CD4-positive, alpha-beta T cell treated with Interleukin-2 at 100 ng/mL for 4 hours (primary cell): ENCODE measurements at places on chromosomes 16 and 17.

GRCh38 chr16:19645557-19645981, 72.5 kb downstream of the KNOP1 start:
- no peak for DNase-seq

- DNase-seq: no peak
Measured at GRCh38 chr17:81991684-81992305, 14.4 kb downstream of the ASPSCR1 start.

- DNase-seq: no peak
Measured at GRCh38 chr17:73698966-73699365, 54.7 kb upstream of the SDK2 start.

GRCh38 chr17:77375917-77376651, 235.3 kb downstream of the SEC14L1 start:
- DNase-seq: peak; percentile 58

GRCh38 chr16:14013145-14013570, 58.0 kb upstream of the MRTFB start:
- no peak for DNase-seq

- no peak for DNase-seq
Measured at GRCh38 chr16:67212766-67213165, 13.8 kb downstream of the ELMO3 start.

- DNase-seq: no peak
Measured at GRCh38 chr16:23424292-23424958, 28.6 kb downstream of the COG7 start.

DNA sequence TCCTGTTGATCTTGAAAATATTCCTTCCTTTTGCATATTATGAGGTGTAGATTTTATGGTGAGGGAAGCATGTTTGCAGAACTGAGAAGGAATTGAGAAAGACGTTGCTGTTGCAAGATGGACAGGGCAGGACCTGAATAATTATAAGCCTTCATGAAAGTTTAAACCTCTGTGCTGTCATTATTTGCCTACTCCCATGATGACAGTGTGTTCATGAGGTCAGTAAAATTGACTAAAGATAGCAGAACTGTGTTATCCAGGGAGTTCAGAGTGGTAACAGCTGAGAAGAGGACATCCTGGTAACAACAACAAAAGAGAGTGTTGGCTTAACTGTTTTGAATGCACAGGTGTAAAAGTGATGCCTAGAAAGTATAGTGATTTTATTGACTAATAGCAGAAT, 45.3 kb upstream of the HLF start:
- no peak for DNase-seq

- DNase-seq: peak; percentile 80
Measured at GRCh38 chr17:80261159-80261894, 675 bp downstream of the RNF213 start.

DNA sequence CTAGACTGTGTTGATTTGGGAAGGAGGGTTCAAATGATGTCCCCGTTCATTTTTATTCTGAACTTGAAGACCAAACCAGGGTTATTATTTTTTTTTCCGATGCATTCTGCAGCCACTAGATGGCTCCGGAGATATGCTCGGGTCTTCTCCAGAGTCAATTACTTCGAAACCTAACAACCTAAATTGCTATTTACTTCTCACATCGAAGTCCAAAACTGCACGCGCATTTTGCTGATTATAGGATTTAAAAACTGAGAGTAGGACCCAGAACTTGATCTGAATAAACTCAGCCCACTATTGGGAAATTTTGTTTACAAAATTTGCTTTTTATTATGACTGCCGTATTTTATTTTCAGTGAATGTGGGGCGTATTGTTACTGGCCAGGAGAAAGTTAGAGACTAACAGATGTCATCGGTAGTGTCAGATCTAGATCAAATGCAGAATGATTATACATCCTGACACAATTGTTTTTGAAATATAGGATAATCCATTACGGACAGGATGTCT, 263.8 kb downstream of the HS3ST3A1 start:
- peak; percentile 13 for DNase-seq

DNA sequence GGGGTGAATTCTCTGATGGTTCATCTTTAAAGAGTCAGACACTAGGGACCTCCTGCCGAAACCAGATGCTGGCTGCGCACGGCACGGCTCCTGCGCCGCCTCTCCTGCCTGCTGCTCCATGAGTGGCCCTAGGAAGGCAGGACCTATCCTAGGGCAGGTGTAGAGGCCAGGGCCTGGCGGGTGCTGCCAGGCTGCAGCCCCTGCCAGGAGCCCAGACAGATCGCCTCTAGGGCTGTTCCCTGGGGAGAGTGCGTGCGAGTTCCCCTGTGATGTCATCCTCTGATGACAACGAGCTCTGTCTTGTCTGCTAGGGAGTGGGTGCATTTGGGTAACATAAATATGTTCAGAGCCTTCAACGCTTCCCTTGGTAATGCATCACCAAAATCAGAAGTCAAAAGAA, 23.9 kb downstream of the SLC38A10 start:
- no peak for DNase-seq

DNA sequence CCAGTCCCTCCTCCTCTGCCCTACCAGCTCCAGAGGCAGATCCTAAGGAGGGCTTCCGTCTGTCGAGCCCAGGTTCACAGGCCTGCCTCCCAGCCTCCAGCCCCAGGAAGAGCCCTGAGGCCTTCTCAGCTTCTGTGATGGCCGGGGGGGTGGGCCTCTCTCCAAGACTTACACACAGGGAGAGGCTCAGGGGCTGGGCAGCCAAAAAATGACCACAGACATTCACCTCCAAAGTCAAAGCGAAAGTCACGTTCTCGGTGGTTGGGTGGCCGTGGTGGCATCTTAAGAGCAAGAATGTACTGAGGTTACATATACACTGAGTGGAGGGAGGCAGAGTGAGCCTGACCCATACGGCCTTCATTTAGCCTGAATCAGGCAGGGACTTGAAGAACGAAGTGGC, 119.1 kb downstream of the CCDC182 start:
- DNase-seq: no peak

- DNase-seq: no peak
Measured at GRCh38 chr16:3979518-3979917, 99.0 kb upstream of the CREBBP start.

DNA sequence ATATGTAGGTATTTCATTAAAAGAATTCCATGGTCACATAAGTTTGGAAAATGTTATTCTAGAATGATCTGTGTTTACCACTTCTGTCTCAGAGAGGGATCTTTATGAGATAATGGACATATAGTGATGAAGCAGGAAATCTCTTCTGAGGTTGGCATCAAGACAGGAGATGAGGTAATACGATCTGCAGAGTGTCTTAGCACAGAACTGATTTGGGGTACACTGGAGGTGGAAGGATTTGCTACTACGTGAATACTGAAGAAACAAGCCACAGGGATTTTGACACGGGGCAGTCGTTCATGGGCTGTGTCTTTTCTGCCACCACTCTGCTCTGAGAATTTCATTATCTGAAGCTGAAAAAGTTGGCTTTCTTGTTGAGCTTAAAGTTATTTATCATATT, 5.5 kb downstream of the CBFB start:
- DNase-seq: no peak

GRCh38 chr17:35069311-35069710, 5.8 kb upstream of the RFFL start:
- no peak for DNase-seq

- no peak for DNase-seq
Measured at GRCh38 chr17:57518587-57519581, 226.2 kb downstream of the CCDC182 start.

- no peak for DNase-seq
Measured at GRCh38 chr17:67569015-67569451, 148.7 kb upstream of the NOL11 start.

GRCh38 chr17:74568106-74568873, 981 bp upstream of the CD300H start:
- DNase-seq: no peak

- no peak for DNase-seq
Measured at GRCh38 chr17:15290605-15291004, 25.5 kb upstream of the PMP22 start.

DNA sequence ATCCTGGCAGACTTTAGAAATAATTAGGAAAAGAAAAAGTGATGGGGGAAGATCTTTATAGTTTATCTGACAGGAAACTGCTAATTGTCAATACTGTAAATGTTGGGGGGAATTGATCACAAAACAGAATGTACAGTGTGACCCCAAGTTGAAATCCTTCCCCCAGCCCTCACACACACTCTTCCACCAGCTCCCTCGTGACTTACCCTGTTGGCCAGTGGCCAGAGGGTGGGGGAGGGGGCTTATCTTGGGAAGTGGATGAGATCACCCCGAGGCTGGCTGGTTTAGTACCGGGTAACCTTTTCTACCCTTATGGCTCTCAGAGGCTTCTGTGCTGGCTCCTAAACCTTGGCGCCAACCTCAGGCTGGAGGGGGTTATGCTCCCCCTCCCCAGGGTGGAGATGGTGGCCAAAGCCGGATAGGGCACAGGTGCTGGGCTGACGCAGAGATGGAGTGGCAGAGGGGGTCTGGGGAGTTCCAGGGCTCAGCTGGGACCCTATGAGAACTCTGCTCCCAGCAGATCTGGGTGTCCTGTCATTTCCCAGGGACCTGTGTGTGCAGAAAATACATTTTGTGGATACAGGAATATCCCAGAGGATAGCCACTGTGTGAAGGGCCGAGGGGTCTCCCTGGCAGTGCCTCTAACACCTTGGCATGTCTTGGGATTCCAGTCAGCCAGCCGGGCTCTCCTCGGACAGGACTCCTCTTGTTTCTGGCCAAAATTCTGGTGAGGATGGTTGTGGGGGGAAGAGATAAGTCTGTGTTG, 18.6 kb downstream of the CDH16 start:
- no peak for DNase-seq

DNA sequence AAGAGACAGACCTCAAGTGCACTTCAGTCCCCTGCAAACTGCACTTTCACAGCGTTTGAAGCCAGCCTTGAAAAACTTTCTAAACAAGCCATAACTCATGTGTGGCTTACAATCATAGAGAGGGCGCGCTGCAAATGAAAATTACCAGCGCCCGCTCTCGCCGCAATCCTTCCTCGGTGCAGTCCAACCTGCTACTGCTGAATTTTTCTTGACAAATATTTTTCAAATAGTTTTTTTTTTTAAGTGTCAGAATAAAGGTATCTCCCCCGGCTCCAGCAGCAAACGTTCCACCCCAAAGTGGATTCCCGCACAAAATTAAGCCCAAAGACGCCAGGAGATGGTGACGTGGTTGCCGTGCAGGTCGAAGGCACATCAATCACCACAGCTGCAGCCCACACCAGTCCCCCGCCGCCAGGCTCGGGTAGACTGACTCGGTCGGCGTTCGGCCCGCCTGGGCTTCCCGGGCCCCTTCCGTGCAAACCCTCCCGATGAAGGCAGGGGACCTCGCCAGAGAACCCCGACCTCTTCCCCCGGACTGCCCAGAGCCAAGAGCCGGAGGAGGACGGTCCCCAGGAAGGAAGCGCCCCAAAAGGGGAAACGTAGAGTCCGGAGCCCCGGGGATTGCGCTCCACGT, 630 bp downstream of the GRB2 start:
- DNase-seq: peak; percentile 35

- no peak for DNase-seq
Measured at GRCh38 chr17:37116671-37117185, 168.0 kb downstream of the AATF start.

DNA sequence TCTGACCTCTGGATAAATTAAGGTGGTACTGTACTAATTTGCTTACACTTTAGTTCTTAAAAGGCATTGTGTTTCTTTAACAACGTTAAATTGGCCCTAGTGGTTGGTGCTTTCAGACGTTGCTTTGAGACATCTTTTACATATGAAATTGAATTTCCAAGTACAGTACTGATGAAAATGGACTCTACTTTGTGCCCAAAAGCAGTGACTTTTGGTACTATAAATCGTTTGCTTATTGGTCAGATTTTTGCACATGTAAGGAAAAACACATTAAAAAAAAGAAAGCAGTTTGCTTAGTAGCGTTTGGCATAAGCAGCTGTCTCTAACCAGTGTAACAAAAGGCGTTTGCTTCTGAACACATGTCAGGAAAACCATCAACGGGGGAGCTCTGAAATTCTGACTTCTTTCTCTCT, 139.6 kb downstream of the CDK5R1 start:
- DNase-seq: no peak

DNA sequence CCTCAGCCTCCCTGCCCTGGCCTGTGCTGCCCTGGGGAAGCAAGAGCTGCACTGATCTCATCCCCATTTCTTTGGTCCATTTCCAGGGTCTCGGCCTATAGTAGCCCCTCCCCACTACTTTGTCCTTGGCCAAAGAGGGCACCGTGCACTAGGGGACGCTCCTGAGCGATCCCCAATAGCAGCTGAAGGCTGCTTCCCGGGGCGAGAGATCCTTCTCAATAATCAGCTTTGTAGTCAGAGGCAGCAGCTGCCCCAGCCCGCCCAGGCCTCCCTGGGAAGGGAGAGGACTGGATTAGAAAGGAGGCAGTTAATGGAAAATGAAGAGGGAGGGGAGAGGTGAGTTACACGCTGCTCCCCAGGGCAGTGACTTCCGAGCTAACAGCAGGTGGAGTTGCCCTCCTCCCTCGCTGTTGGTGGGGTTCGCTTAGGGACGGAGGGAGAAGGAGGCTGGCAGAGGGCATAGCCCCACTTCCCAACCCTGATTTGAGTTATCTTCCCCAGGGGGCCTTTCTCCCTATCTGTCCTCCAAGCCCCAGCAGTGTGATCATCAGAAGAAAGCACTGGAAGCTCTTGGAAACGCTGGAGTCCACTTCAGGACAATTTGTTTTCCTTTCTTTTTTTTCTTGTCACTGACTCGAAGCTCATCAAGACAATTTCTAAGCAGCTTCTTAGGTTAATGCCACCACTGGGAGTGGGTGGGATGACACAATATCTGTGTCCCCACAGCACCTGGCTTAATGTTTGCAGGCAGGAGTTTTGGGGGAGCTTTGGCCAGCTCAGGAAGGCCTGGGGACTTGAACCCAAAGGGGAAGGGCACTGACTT, 2.6 kb downstream of the MXRA7 start:
- no peak for DNase-seq

GRCh38 chr17:82339634-82340580, 6.3 kb upstream of the SECTM1 start:
- no peak for DNase-seq

- no peak for DNase-seq
Measured at GRCh38 chr17:66018786-66019185, 173.1 kb downstream of the CEP112 start.

DNA sequence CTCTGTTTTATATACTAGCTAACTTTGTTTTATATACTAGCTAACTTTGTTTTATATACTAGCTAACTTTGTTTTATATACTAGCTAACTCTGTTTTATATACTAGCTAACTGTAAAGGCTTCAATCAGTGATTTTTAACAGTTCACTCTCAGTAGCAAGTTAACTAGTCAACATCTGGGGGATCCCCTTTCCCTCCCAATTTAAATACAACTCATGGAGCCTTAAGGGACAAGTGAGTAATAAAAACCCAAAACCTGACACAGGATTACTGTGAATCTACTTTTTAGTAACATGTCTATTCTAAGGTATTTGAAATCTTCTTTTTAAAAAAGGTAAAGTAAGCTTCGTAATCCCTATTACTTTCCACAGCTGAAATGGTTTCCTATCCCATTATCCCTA, 32.2 kb downstream of the FAM222B start:
- no peak for DNase-seq

GRCh38 chr17:36728030-36728991, 126.9 kb downstream of the MRM1 start:
- DNase-seq: no peak

- DNase-seq: no peak
Measured at GRCh38 chr17:81242421-81243332, 3.6 kb downstream of the NDUFAF8 start.
